ENCODE measurements at places on chromosomes 4 and X. TPM values are rescaled to one million over a fixed set of nuclear protein-coding genes. Genes with fewer than 3 reads are reported as not detected.

GRCh38 chrX:152451731-152451980 is 541 bp upstream of the GABRA3 start:
- DNase-seq: no peak
- H3K4me3 ChIP-seq: no peak overlapping the region
- peaks cover 3% of the 10 kb centered on the region for H3K4me1 ChIP-seq
- H3K27me3 ChIP-seq: peaks cover 7% of the 10 kb centered on the region
- no peak overlapping the region for H3K27ac ChIP-seq
- no peaks in the 10 kb centered on the region for H3K36me3 ChIP-seq

DNA sequence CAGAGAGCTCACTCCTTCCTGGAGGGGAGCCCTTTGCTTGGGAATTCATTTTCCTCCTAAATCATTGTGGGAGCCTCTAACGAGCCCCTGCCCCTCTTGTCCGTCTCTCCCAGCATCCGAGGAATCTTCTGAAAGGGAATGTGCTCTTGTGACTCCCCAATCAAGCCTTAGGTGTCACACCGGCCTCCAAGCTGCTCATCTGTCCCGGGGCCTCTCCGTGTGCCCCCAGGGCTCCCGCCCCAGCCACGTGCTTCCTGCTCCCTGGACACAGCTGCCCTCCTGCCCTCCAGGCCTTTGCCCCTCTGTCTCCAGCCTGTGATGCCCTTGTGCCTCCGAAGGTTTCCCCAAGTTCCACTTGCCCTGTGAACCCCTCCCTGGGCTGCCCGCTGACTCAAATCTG is 239.8 kb downstream of the AFAP1 start:
- H3K4me3 ChIP-seq: no peak overlapping the region
- H3K36me3 ChIP-seq: no peaks in the 10 kb centered on the region
- DNase-seq: no peak

DNA sequence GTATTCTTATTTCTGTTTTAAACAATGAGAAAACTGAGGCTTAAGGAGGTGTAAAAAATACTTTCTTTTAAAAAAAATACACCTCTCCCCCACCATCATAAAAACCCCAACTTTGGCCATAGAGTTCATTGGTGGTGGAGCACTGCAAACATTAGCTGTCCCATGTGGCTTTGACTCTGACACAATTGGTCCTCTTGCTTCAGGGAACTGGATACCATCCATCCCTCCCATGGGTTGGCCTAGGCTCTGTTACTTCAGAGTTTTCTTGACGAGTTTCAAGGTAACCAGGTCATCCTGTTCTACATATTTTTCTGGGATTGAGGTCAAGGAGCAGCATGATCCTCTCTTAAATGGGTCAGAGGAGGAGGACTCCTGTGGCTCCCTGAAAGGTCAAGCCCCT is 50.5 kb downstream of the TMEM164 start:
- no peak overlapping the region for H3K27ac ChIP-seq
- no peaks in the 10 kb centered on the region for H3K27me3 ChIP-seq
- peaks cover 14% of the 10 kb centered on the region for H3K4me1 ChIP-seq
- DNase-seq: no peak

DNA sequence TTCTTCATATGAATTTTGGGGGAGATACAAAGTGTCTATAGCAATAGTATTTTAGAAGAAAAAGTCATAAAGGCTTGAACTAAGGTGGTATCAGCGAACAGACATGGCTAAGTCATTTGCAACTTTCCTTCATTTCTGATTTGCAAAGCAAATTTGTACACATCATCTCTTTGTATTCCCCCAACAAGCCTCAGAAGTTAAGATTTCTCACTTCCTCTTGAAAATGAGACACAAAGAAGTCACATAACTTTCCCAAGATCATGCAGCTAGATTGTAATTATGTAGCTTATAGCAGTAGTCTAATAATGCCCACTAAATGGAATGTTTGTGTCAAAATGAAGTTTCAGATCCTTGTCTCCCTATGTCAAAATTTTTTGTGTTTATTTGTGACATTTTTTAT is 709.8 kb upstream of the HS3ST1 start:
- H3K4me1 ChIP-seq: no peaks in the 10 kb centered on the region
- H3K4me3 ChIP-seq: no peak overlapping the region
- no peaks in the 10 kb centered on the region for H3K36me3 ChIP-seq

DNA sequence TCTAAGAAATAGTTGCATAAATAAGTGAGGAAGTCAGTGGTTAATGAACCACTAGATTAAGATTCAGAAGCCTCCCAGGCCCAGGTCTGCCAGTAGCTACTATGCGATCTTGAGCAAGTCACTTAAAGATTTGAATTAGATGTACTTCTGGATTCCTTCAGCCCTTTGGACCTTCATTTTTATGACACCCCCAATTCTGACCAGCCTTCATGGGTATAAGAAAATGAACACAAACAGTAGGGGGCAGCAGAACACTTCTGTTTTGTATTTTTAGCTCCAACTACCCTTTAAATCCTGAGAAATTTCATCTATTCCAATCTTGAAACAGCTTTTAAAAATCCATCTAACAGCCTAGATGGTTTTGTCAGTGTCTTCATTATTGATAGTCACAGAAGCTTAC is 19.0 kb downstream of the TMEM47 start:
- no peaks in the 10 kb centered on the region for H3K36me3 ChIP-seq
- H3K4me3 ChIP-seq: no peak overlapping the region
- no peaks in the 10 kb centered on the region for H3K4me1 ChIP-seq
- H3K27ac ChIP-seq: no peak overlapping the region

DNA sequence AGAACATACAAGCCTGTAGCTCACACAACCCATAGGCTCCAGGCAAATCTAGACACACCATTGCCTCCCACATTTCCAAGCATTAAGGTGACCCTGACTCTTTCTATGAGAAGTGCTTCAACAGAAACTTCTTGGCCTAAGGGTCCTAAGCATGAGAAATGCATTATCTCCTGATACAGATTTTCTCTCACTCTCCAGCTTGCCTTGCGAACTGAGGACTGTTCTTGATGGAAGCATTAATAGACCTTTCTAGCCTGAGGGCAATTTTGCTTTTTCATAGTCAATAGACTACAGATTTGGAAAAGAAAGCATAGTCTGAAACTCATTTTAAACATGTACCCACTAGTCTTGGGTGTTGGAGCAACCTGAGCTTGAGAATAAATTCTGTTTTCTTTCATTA is 1801.3 kb upstream of the PCDH7 start:
- no peaks in the 10 kb centered on the region for H3K27me3 ChIP-seq
- H3K36me3 ChIP-seq: no peaks in the 10 kb centered on the region
- H3K4me1 ChIP-seq: no peaks in the 10 kb centered on the region
- H3K4me3 ChIP-seq: no peak overlapping the region

- peaks cover 73% of the 10 kb centered on the region for H3K4me1 ChIP-seq
- no peaks in the 10 kb centered on the region for H3K27me3 ChIP-seq
- peaks cover 7% of the 10 kb centered on the region for H3K36me3 ChIP-seq
These were observed 85.1 kb downstream of the AFF1 start for GRCh38 chr4:87019898-87020297.

GRCh38 chr4:125750399-125750798 is 435.6 kb downstream of the FAT4 start:
- no peak overlapping the region for H3K4me3 ChIP-seq
- H3K27ac ChIP-seq: no peak overlapping the region
- H3K4me1 ChIP-seq: no peaks in the 10 kb centered on the region
- H3K27me3 ChIP-seq: no peaks in the 10 kb centered on the region
- no peak for DNase-seq

GRCh38 chrX:44022964-44023363 is 49.8 kb upstream of the NDP start:
- no peak for DNase-seq
- H3K36me3 ChIP-seq: no peaks in the 10 kb centered on the region
- H3K27ac ChIP-seq: no peak overlapping the region
- no peaks in the 10 kb centered on the region for H3K4me1 ChIP-seq
- H3K27me3 ChIP-seq: no peaks in the 10 kb centered on the region

GRCh38 chrX:74835566-74835965 is 89.7 kb downstream of the NEXMIF start:
- peak; percentile 3 for DNase-seq
- no peaks in the 10 kb centered on the region for H3K27me3 ChIP-seq
- H3K27ac ChIP-seq: no peak overlapping the region
- no peaks in the 10 kb centered on the region for H3K36me3 ChIP-seq
- H3K4me1 ChIP-seq: no peaks in the 10 kb centered on the region
- H3K4me3 ChIP-seq: no peak overlapping the region

DNA sequence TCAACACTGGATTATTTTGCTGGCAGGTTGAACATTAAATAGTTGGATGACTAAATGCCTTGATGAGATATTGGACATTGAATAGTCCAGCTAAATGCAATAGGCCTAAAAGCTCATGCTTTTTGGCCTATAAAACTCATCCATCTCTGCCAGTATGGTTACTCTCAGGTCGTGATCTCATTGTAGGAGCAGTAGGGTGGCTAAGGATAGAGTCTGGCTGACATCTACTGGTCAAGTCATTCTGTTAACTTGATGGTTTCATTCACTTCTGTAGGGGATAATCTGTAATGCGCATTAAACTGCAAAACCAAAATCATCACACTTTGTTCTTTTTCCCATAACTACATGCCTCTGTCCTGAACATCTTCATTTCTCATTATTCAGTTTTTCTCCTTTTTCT is 227.0 kb downstream of the DKK2 start:
- no peaks in the 10 kb centered on the region for H3K27me3 ChIP-seq
- no peak overlapping the region for H3K27ac ChIP-seq

Gene ALAS2
- not detected for total RNA-seq

Gene MAOB
- 0.21 TPM for total RNA-seq

Gene SPATA18
- 0.39 TPM for total RNA-seq

- no peak overlapping the region for H3K27ac ChIP-seq
- no peaks in the 10 kb centered on the region for H3K4me1 ChIP-seq
- no peak for DNase-seq
- H3K36me3 ChIP-seq: no peaks in the 10 kb centered on the region
- H3K4me3 ChIP-seq: no peak overlapping the region
These were observed 472.9 kb upstream of the GALNTL6 start for GRCh38 chr4:171340258-171340657.

Gene ALB
- not detected for total RNA-seq

GRCh38 chrX:152878976-152879755 is 18.7 kb upstream of the ZNF185 start:
- no peak overlapping the region for H3K27ac ChIP-seq
- H3K4me1 ChIP-seq: no peaks in the 10 kb centered on the region
- H3K4me3 ChIP-seq: no peak overlapping the region
- H3K27me3 ChIP-seq: no peaks in the 10 kb centered on the region
- no peak for DNase-seq

DNA sequence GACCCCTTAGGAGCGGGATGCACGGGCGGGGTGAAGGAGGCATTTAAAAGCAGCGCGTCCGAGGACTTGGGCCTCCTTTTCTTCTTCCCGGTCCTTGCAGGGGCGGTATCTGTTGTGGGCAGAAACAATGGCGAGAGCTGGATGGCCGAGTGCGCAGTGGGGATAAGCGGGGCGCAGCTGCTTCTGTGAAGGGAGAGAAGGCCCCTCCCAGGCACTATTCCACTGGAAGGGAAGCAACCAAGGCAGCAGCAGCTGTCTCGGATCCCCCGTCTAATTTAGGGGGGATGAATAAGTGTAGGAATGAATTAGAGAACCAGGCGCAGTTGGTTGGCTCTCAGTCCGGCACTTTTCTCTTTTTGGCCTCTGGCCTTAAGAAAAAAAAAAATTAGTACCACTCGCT is 995 bp downstream of the SMARCA5 start:
- peaks cover 38% of the 10 kb centered on the region for H3K4me1 ChIP-seq
- peak overlapping the region; percentile 100 for H3K4me3 ChIP-seq
- DNase-seq: peak; percentile 36
- H3K27me3 ChIP-seq: no peaks in the 10 kb centered on the region

Gene BTK
- total RNA-seq: not detected

DNA sequence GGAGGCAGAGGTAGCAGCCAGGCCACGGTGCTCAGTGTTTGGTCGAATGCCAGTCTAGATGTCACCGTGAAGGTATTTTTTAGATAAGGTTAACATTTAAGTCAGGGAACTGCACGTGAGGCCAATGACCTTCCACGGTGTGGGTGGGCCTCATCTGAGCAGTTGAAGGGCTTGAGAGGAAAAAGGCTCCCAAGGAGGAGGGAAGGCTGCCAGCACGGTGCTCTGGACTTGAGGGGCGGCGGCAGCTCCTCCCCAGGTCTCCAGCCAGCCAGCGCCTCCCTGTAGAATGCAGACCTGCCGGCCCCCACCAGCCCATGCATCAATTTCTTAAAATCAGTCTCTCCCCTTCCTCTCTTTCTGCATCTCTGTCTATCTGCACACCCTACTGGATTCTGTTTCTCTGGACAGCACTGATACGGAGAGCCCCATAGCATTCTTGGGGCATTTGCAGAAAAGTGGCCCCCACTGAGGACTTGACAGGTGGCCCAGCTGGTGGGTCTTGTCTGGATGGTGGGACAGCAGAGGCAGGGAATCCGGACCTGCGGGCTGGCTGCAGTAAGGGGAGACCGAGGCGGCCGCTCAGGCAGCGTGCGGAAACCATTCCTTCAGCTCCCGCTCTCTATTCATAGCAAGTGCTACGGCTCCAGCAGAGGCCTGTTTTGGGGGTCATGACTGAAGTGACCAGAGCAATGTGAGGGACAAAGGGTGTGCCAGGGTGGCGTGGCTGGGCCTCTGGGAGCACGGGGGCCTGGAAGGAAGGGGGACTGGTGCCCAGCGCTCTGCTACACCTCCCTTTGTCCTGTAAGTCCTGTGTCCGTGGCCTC is 7.9 kb upstream of the RGS12 start:
- H3K27ac ChIP-seq: no peak overlapping the region
- peaks cover 5% of the 10 kb centered on the region for H3K36me3 ChIP-seq
- no peaks in the 10 kb centered on the region for H3K4me1 ChIP-seq
- no peak overlapping the region for H3K4me3 ChIP-seq
- H3K27me3 ChIP-seq: peaks cover 4% of the 10 kb centered on the region

Gene LRCH2
- total RNA-seq: not detected

DNA sequence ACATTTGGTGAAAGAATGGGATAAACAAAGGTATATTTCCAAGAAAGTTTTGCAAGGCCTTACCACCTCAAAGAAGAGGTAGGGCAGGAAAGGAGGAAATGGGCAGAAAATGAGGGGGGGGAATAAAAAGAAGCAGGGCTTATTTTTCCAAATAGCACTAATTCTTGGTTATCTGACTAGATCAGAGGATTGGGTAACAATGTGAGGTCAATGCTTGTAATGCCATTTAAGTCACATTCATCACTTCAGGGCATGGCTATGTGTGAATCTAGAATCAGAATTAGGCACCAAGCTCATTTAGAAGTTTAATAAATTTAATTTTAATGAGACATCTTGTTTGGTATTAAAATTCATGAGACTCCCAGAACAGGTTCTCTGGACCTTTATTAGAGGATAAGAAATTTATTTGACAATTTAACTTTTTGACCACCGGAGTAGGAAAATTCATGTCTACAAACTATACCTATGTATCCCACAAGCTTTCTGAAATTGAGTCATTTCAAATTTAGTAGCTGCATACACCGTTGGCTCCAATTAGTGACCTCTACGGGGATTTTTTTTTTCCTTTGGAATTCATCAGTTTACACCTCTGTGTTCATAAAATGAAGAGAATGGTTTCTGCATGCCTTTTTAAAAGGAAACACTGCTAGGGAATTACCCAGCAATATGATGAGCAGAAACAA is 1.4 kb upstream of the STS start:
- no peak overlapping the region for H3K4me3 ChIP-seq
- H3K27me3 ChIP-seq: no peaks in the 10 kb centered on the region
- no peak for DNase-seq
- peaks cover 22% of the 10 kb centered on the region for H3K4me1 ChIP-seq

GRCh38 chr4:53706422-53707032 is 115.2 kb upstream of the LNX1 start:
- no peak overlapping the region for H3K4me3 ChIP-seq
- H3K27ac ChIP-seq: no peak overlapping the region
- peaks cover 13% of the 10 kb centered on the region for H3K4me1 ChIP-seq
- peaks cover 22% of the 10 kb centered on the region for H3K27me3 ChIP-seq
- H3K36me3 ChIP-seq: no peaks in the 10 kb centered on the region

- no peaks in the 10 kb centered on the region for H3K4me1 ChIP-seq
- DNase-seq: no peak
These were observed 27.4 kb downstream of the HMGN5 start for GRCh38 chrX:81174286-81174685.
